ENCODE measurements at places on chromosomes 7 and 10.

DNA sequence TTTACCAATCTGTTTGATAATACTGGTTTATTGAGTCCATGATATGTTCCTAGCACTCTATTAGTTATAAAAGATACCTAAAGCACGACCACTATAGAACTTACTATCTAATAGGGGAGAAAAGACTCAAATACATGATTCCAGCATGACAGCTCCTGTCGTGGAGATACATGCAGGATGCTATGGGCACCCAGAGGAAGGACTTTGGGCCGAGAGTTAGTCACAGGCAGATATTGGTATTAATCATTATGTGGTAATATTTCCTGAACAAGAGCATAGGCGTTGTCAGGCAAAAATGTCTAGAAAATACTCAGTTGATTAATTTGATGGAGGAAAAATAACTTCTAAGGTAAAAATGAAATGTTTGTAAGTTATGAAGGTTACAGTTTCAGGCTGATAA, 31.8 kb downstream of the CNNM2 start:
- DNase-seq, result no peak

GRCh38 chr10:32377458-32378259, 30.7 kb upstream of the EPC1 start:
- DNase-seq, result no peak

DNA sequence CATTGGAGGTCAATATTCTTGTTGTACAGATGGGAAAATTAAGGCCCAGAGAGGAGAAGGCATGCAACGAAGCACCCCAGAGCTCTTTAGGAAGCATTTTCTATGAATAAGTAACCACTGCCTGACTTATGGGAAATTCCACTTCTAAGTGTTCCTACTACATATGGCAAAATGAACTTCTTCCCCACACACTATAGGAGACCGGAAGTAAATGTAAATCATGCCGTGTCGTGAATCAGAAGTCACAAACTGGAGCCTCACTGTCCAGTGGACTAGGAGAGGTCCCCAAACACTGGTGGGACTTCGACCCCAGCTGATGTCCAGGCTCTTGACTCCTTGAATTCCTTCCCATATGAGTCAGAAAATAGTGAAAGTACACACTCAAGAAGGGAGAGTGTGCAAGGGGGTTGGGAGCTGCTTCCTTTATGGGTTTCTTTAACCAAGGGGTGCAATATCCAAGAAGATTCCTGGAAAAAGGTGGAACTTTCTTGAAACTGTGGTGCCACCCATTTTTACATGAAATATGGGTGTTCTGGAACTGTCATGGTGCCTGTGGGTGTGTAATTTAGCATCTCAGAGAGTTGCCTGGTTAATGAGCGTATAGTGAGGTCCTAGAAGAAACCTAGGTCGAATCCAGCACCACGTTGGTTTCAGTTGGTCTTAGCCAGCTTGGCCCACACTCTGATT, 6.7 kb downstream of the RASSF4 start:
- no peak for DNase-seq

GRCh38 chr10:84005403-84005802, 133.9 kb upstream of the GHITM start:
- no peak for DNase-seq

GRCh38 chr10:112687647-112688046, 240.6 kb downstream of the VTI1A start:
- no peak for DNase-seq

- DNase-seq, result no peak
These were observed 868.9 kb upstream of the AUTS2 start for GRCh38 chr7:68729371-68729770.

GRCh38 chr10:131954356-131954965, 27.3 kb downstream of the BNIP3 start:
- no peak for DNase-seq

DNA sequence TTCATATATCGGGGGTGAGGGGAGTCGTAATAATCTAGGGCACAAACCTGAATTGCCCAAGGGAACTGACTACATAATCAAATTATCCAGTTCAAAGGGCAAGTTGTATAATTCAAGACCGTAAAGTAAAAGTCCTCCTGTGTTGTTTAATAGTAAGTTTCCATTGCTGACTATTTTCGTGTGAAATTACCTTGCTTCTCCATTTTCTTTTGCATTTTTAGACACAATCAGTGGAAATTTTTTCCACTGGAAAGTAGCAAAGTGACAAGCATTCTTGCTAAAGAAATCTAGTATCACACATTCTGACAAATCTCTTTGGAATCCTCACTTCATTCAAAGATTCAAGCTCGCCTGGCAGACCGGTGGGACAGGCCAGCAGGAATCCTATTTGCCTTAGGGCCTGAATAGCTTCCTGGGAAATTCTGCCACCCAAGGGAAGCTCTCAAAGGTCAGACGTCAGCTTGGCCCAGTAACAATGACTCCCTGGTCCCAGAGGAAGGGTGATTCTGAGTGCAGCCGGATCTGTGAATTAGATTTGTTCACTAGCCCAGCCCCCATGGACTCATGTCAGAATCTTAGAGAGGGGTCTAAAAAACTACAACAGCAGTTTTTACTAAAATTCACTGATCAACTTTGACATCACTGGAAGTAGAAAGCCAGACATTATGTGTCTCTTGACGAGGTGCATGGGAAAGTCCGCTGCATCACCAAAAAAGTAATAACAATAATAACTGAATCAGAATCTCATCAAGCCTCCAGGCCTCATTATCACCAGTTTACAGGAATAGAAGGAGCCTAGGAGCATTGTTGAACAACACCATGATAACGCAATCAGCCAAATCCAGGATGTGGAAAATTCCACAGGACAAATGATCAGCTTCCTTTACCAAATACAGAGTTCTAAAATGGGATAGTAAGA, 161.0 kb downstream of the SKIDA1 start:
- DNase-seq, result no peak

DNA sequence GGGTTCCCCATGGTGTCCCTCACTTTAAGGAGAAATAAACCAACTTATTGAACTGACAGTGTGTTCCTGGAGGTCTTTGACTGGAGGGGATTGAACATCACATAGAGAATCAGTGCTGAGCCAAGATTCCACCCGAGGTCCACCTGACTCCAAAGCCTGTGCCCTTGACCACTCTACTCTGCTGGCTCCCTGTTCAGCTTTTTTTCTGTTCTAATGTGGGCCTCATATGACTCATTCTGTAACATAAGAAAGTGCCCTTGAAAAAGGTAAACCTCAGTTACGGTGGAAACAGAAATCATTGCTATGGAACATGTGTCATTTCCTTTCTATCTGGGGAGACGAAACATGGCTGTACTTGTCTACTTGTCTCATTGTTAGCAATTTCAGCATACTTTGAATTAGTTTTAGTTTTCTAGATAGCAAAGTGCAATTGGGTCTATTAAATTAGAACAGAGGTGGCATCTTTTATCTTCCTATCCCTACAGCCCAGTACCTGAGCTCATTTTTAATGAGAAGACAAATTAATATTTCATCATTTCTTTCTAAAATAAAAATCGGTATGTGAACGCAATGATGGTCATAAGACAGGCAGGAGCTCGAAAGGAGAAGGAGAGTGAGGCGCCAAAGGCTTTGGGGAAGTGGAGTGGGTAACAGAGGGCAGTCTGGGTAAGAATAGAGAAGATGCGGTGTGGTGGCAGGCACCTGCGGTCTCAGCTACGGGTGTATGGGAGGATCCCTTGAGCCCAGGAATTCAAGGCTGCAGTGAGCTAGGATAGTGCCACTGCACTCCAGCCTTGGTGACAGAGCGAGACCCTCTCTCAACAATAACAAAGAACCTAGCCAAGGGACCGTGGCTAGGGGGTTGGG, 1.5 kb downstream of the GSDME start:
- DNase-seq, result peak; percentile 20

- no peak for DNase-seq
These were observed 30.3 kb upstream of the NDST2 start for GRCh38 chr10:73841526-73842285.

DNA sequence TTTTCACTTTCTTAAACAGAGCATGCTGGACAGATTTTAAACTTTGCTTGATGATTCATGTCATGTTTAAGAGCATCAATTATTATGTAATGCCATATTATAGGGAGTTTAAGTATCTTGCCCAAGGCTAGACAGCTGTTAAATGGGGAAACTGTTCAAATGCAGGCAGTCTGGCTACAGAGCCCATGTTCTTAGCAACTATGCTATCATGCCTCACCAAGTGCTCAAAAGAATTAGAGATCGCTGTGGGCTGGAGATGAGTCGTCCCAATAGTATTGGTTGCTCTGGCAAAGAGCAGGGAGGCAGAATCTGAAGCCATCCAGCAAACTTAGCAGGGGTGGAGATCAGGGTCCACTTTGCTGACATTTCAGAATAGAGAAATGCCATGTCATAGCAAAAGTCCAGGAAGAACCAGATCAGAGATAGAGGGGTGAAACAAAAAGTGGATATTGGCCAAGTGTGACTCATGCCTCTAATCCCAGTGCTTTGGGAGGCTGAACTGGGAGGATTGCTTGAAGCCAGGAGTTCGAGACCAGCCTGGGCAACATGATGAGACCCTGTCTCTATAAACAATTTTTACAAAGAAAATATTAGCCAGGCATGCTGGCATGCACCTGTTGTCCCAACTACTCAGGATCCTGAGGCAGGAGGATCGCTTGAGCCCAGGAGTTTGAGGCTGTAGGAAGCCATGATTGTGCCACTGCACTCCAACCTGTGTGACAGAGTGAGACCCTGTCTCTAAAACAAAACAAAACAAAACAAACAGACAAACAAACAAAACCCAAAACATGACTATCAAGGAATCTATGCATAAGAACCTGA, 57.8 kb downstream of the BAMBI start:
- DNase-seq, result no peak

GRCh38 chr7:27204851-27205322, 5.0 kb upstream of the HOXA13 start:
- DNase-seq, result no peak

- DNase-seq, result no peak
These were observed 35.3 kb upstream of the HIBADH start for GRCh38 chr7:27697861-27698430.

DNA sequence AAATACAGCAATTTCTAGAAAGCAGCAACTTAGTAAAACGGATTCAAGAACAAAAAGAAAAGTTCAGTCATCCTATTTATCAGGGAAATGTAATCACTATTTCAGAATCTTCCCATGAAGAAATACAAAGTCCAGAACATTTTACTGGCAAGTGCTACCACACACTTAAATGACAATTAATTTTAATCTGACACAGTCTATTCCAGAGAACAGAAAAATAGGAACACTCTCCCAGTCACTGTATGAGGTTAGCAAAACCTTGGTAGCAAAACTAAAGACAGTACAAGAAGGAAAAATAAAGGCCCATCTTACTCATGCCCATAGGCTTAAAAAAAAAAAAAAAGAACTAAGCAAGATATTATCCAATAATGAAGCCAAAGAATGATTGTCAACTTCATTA, 295.8 kb downstream of the CELF2 start:
- DNase-seq, result no peak

DNA sequence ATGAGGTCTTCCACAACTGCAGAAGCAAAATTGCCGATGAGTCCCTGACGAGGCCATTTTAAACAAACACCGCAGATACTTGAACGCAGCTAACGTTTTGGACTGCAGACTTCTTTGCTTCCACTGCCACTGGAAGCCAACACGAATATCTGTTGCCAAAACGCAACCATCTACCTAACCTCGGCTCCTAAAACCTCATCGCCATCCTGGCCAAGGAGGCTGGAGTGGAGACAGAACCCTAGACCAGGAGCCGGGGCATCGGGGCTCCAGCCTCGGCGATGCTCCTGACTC, 493 bp downstream of the WDR91 start:
- no peak for DNase-seq

GRCh38 chr10:62136931-62137330, 131.7 kb downstream of the RTKN2 start:
- no peak for DNase-seq

GRCh38 chr7:148967032-148967372, 61.3 kb downstream of the PDIA4 start:
- no peak for DNase-seq

GRCh38 chr10:119538632-119539358, 3.7 kb downstream of the RGS10 start:
- DNase-seq, result no peak

DNA sequence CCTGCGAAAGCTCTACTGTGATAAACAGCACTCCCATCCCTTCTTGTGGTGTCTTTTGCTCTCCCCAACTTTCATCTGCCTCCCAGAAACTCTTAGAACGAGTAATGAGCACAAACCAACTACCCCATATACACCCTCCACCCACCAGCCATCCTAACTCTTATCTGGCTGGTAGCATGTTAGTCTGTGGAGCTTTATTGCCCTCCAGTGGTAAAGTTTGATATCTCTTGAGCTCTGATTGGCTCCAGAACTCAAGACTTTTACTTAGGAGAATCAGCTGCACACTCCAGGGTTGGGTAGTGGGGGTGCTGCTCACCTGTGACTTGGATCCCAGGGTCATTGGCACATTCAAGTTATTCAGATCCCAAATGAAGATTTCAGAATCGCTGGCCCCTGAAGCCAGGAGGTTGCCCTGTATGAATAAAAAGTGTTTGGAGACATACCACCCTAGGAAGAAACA, 10.9 kb downstream of the SEC31B start:
- DNase-seq, result peak; percentile 50

DNA sequence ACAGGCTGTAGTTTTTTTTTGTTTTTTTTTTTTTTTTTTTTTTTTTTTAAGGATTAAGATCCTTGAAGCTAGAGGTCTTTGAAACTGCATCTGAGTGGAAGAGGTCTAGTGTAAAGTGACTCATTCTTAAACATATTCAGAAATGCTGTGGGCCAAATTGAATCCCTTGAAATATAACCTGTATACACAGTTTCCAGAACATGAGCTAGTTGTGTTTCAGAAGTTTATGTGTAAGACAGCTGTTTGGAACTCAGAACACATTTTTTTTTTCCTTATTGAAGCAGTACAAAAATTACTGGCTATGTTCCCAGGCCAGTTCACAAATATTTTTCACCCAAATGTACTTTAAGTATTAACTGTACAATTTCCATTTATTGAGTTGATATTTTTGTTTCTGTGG, 67.9 kb downstream of the PPP1R9A start:
- DNase-seq, result no peak

- DNase-seq, result peak; percentile 66
These were observed 182.8 kb downstream of the ARHGAP12 start for GRCh38 chr10:31745612-31746376.

- no peak for DNase-seq
These were observed 134.7 kb upstream of the FAM20C start for GRCh38 chr7:57482-58255.

GRCh38 chr10:85317827-85318226, 989.4 kb downstream of the CCSER2 start:
- DNase-seq, result no peak

DNA sequence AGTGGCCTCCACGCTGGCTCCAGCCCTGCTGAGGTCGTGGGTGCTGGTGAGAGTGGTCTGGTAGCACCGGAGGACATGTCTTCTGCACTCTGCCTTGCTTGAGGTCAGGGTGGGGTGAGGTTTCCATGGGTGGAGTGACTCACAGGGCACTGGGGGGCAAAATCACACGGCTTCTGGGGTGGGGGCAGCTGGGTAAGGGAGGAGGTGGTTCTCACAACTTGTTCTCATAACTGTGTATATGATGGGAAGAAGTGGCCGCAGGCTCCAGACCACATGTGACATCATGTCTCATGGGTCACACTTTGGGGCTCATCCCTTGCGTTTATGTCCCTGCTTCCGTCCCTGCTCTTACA, 884 bp upstream of the PRF1 start:
- no peak for DNase-seq
